ENCODE measurements at places on chromosomes 6 and 20. TPM values are rescaled to one million over a fixed set of nuclear protein-coding genes. Genes with fewer than 3 reads are reported as not detected.

DNA sequence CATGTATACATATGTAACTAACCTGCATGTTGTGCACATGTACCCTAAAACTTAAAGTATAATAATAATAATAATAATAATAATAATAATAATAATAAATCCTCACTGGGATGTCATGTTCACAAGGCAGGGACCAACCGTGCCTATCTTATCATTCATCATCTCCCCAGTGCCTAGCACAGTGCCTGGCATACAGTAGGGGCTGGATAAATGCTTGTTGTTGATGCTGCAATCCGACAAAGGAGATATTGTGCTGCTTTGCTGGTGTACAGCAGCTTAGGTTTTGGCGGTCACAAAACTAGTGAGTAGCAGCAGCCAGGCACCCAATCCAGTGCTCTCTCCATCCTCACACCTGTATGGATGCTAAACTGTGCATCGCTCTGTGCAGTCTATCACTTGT, 94.1 kb upstream of the ASF1A start:
- ATAC-seq = no peak

DNA sequence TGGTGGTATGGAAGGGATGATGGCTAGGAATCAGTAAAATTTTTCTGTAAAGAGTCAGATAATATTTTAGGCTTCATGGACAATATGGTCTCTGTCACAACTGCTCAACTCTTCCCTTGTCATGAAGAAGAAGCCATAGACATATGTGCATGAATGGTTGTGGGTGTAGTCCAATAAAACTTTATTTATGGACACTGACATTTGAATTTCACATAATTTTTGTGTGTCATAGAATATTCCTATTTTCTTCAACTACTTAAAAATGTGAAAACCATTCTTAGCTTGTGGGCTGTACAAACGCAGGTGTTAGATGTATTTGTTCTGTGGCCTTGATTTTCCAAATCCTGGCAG, 59.9 kb downstream of the SYNDIG1 start:
- ATAC-seq = no peak

RNF39 gene
- 2.6 TPM for total RNA-seq

MICB gene
- total RNA-seq = 0.92 TPM

ZBTB12 gene
- 2.0 TPM for total RNA-seq

All from esophagus mucosa (tissue), 1 donor.